ENCODE measurements at places on chromosomes 13 and 19.
A peak's percentile ranks its signal among the peaks of the same experiment; 100 is the strongest.

DNA sequence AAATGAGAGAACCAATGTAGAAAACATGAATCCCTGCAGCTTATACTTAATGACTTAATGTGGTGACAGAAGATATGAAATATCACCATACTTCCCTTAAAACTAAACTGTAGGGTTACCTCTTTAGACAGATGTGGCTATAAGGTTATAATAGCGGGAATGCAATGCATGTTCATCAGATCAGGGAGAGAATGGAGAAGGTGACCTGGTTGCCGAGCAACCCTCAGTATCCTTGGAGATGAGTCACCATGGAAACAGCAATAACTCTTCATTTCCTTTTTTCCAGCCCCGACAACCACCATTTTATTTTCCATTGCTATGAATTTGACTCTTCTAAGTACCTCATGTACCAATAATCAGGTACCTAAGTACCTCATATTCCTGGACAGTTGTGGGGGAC lies 28.0 kb upstream of the ZNF835 start:
- no peak for DNase-seq

DNA sequence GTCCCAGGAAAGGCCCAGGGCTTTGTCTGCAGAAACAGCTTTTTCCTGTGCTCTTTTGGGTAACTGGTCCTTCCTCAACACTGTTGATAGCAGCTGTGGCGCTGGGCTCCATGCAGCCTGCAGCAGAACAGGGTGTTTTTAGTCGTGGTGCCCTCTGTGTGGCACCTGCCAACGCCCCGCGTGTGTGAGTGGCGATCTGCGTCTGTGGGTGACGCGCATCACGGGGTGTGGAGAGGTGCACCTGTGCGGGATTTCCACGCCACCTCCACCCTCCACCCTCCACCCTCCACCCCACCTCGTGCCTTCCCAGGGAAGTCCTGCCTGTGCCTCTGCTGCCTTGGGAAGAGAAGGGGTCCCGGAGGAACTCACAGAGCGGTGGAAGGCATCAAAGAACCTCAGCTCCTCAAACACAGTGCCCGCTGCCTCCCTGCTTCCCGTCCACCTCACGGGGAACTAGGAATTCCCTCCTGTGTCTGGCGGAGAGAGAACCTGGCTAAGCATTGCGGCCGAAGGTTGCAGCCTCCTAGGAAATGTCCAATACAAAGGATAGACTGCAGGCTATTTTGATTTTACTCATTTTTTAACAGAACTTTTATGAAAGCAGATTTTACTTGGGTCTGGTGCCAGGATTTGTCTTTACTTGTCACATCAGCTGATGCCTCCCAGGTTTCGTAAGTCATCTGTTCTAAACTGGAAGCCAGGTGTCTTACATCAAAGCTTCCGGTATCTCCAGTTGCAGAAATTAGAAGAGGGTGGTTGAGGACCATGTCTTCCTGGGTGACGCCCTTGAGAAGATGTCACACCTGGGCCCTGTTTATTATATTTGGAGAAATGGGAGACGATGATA lies 84.0 kb downstream of the ATP11A start:
- no peak for DNase-seq

DNA sequence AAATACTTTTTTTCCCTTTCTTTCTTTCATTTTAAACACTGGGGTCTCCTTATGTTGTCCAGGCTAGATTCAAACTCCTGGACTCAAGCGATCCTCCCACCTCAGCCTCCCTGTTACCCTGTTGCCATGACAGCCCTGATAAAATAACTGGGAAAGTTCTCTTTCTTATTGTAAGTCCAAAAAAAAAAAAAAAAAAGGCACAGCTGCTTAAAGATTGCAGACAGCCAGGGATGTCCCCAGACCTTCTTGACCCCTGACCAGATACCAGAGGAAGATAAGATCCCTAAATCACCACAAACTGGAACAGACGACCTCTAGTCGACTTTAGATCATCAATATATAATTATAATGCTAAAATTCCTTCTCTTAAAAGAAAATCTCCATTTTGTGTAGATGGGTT lies 1.1 kb upstream of the MVB12A start:
- DNase-seq: no peak

- no peak for DNase-seq
Observed at GRCh38 chr19:50432221-50433028, at the start of gene MYBPC2. Gene MYBPC2, plus strand, starts transcription at chr19:50432892. Its CDS starts 62 bp downstream, at chr19:50432954.

GRCh38 chr13:70959035-70959775 lies 851.0 kb upstream of the KLHL1 start:
- no peak for DNase-seq

- no peak for DNase-seq
Observed at GRCh38 chr19:31613683-31614219, 264.5 kb upstream of the TSHZ3 start.

DNA sequence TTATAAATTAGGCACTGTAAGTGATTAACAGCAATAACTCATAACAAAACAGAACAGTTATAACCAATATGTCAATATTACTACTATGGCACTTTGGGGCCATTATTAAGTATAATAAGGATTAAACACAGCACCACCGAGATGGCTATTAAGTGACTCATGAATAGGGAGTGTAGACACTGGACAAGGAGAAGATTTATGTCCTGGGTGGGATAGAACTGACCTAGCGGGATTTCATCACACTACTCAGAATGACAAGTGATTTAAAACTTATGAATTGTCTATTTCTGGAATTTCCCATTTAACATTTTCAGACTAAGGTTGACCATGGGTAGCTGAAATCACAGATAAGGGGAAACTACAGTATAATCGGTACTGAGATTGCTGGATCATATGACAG lies 79.0 kb upstream of the SLC7A1 start:
- peak; percentile 68 for DNase-seq

- no peak for DNase-seq
Observed at GRCh38 chr19:18814063-18814462, 17.7 kb upstream of the UPF1 start.

- DNase-seq: no peak
Observed at GRCh38 chr13:66803808-66804456, 426.2 kb downstream of the PCDH9 start.

GRCh38 chr19:31141301-31141700 lies 207.9 kb downstream of the TSHZ3 start:
- no peak for DNase-seq

GRCh38 chr13:98489446-98490194 lies 87.3 kb downstream of the STK24 start:
- no peak for DNase-seq

- DNase-seq: no peak
Observed at GRCh38 chr13:41742917-41743552, 217.9 kb downstream of the VWA8 start.

DNA sequence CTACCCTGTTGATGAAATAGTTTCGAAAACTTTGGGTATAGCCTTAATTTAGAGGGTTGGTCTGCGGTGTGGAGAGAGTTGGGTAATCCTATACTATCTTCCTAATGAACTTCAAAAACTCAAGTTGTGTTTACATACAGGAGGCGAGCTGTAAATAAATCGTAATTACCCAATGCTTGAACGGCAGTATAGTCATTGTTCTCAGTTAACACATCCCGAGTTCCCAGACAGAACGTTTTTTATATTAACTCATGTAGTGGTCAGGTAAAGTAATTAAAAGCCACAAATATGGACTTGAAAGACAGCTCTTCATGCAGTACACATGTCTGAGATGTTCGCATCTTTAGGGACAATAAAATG lies 1.5 kb downstream of the PDS5B start:
- no peak for DNase-seq

GRCh38 chr19:11530432-11530831 lies 1.5 kb upstream of the ECSIT start:
- peak; percentile 37 for DNase-seq

- DNase-seq: no peak
Observed at GRCh38 chr19:46726971-46727501, 10.1 kb upstream of the PRKD2 start.

- no peak for DNase-seq
Observed at GRCh38 chr19:39194832-39195542, 1.8 kb upstream of the NCCRP1 start.

- no peak for DNase-seq
Observed at GRCh38 chr13:35817642-35818607, 313.3 kb downstream of the DCLK1 start.

GRCh38 chr19:45960595-45961235 lies 12.9 kb downstream of the NOVA2 start:
- no peak for DNase-seq

- no peak for DNase-seq
Observed at GRCh38 chr13:28093881-28094280, 6.5 kb downstream of the FLT3 start.

DNA sequence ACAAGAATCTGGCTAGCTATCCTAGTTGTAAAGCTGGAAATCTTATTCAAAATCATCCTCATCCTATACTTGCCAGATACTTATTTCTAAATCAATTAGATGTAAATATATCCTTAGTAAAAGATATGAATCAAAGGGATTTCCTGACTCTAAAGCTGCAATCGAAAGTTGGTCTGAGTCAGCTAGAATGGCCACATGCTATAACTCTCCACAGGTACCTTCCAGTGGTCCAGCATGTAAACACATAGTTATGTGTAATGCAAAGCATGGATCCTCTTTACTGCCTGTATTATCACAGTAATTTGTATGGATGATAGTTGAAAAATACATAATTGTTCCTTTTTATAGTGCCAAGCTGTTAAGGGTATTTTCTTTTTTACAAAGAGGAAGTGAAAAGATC lies 27.4 kb downstream of the SLITRK6 start:
- DNase-seq: no peak

- peak; percentile 46 for DNase-seq
Observed at GRCh38 chr13:23871616-23872220, 17.5 kb downstream of the MIPEP start.

- peak; percentile 64 for DNase-seq
Observed at GRCh38 chr13:75151081-75151643, 330.8 kb downstream of the TBC1D4 start.

- peak; percentile 78 for DNase-seq
Observed at GRCh38 chr13:31638577-31638976, 100.7 kb upstream of the RXFP2 start.

- DNase-seq: peak; percentile 61
Observed at GRCh38 chr19:5436106-5436947, 18.9 kb upstream of the ZNRF4 start.

DNA sequence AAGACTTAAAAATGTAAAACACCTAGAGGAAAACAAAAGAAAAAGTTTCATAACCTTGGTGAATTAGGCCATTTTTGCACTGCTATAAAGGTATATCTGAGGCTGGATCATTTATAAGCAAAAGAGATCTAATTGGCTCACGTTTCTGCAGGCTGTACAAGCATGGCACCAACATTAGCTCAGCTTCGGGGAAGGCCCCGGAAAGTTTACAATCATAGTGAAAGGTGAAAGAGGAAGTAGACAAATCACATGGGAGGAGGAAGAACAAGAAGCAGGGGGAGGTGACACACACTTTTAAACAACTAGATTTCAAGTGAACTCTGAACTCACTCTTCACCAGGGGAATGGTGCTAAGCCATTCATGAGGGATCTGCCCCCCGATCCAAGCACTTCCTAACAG lies 1358.5 kb upstream of the PCDH9 start:
- DNase-seq: no peak

GRCh38 chr19:46195104-46195503 lies 34.4 kb upstream of the IGFL1 start:
- DNase-seq: no peak

- peak; percentile 56 for DNase-seq
Observed at GRCh38 chr13:32164622-32165268, 133.2 kb downstream of the FRY start.

DNA sequence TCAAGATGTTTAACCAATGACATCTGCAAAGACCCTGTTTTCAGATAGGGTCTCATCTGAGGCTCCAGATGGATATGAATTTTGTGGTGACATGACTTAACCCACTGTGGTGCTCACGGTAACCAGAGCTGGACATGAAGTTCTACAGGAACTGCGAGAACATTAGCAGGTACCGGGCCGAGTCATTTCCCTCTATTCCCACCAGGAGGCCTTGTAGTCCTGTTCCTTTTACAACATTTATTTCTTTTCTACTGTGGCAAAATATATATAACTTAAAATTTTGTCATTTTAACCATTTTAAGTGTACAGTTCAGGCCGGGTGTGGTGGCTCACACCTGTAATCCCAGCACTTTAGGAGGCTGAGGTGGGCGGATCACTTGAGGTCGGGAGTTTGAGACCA lies 7.6 kb upstream of the TSPAN16 start:
- no peak for DNase-seq

DNA sequence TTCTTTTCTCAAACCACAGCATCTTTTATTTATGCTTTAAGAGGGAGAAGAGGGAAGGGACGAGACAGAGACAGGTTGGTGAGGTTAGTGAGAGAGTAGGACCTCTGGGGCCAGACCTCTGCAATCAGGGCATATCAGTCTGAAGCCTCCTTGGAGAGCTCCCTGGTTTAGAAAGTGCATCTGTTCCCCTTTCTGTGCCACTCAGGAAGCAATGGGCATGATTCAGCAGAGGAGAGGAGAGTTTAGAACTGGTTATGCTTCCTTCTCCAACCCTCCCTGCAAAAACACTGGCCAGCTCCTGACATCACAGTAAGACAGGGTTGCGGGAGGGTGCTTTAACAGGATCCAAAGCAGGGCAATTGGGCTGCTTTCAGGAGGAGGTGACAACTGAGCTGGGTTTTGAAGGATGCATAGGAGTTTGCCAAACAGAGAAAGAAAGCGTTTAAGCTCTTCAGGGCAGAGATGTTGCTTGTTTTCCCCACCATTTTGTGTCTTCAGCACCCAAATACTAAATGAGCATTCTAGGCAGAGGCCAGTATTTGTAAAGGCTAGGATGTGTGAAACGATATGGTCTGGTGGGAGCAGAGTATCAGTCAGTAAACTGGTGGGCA lies 33.1 kb downstream of the CERS4 start:
- no peak for DNase-seq

- DNase-seq: no peak
Observed at GRCh38 chr13:79861731-79862130, 380.8 kb downstream of the NDFIP2 start.

Data from HFFc6 (cell line).